ENCODE measurements at places on chromosomes 7 and 10. TPM values are rescaled to one million over a fixed set of nuclear protein-coding genes. Genes with fewer than 3 reads are reported as not detected.

Gene COBL
- 37.3 TPM for total RNA-seq

DNA sequence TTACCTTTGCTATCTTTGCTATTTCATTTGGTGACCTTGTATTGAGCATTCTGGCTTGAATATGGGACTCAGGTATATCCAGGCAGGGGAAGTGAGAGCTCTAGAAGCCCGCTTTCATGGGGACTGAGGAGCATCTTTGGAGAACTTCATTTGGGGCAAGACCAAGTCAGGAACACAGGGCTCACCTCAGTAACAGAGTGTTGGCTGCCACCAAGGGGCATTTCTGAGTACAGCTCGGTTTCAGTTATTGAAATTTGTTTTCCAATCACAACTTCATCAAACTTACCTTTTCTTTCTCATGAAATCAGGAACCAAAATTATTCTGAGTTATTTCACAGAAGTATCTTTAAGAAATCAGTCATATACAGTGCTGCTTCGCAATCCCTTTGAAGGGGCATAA, 337.2 kb downstream of the C7orf25 start:
- no peak for DNase-seq
- H3K4me1 ChIP-seq = peaks cover 8% of the 10 kb centered on the region
- H3K27ac ChIP-seq = peak overlapping the region; percentile 14
- no peaks in the 10 kb centered on the region for H3K27me3 ChIP-seq
- H3K4me3 ChIP-seq = no peak overlapping the region

- no peaks in the 10 kb centered on the region for H3K27me3 ChIP-seq
- no peak overlapping the region for H3K27ac ChIP-seq
- H3K4me3 ChIP-seq = no peak overlapping the region
- no peaks in the 10 kb centered on the region for H3K36me3 ChIP-seq
- DNase-seq = peak; percentile 67
Measured at GRCh38 chr7:322111-322671, 32.2 kb downstream of the FOXL3 start.

Gene USP6NL
- total RNA-seq = 19.7 TPM

- no peaks in the 10 kb centered on the region for H3K27me3 ChIP-seq
- H3K4me1 ChIP-seq = no peaks in the 10 kb centered on the region
- DNase-seq = no peak
- H3K36me3 ChIP-seq = no peaks in the 10 kb centered on the region
Measured at GRCh38 chr7:103123529-103123928, 25.4 kb downstream of the NAPEPLD start.

DNA sequence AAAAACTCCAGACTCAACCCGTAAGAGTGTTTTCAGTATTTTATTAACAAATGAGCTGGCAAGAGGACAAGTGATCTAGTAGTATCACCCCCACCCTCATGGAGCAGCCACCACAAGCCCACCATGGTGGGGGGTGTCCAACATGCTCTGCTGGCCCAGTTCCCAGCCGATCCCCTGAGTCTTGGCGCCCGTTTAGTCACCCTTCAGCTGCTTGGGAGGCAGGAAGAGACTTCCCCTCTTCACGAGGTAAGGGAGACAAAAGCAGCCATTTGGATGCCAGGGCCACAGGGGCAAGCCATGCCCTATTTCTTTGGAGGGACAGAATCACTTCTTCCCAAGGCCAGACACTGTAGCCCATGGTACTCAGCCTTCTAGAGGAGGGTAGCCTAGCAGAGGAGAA, 54.1 kb downstream of the NOD1 start:
- H3K36me3 ChIP-seq = no peaks in the 10 kb centered on the region
- no peak overlapping the region for H3K27ac ChIP-seq
- no peaks in the 10 kb centered on the region for H3K27me3 ChIP-seq
- no peak overlapping the region for H3K4me3 ChIP-seq

GRCh38 chr7:157539521-157539920, 202.7 kb downstream of the DNAJB6 start:
- H3K27ac ChIP-seq = no peak overlapping the region
- H3K27me3 ChIP-seq = peaks cover 7% of the 10 kb centered on the region
- no peak overlapping the region for H3K4me3 ChIP-seq

DNA sequence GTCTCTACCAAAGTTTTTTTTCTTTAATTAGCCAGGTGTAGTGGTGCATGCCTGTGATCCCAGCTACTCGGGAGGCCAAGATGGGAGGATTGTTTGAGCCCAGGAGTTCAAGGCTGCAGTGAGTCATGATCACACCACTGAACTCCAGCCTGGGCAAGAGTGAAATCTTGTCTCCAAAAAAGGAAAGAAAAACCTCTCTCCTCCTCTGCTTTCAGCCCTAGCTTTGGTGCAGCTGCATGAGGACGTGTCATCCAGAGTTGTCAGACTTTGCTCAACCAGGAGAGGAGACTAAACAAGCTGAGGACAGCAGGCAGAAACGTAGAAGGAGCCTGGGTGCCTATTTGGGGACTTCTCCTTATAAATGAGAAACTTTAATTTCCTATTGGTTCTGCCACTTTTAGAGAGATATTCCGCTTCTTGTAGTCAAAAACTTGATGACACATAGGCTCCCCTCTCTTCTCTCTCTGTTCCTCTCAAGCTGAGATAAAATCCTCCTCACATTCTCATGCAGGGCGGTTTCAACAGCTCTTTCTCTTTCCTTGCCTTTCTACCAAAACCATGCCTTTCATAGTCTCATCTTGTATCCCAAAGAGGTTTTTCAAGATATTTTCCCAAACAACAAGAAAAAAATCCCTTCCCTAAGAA, 205.4 kb downstream of the ARHGAP12 start:
- no peaks in the 10 kb centered on the region for H3K27me3 ChIP-seq
- no peak for DNase-seq
- H3K27ac ChIP-seq = no peak overlapping the region
- no peaks in the 10 kb centered on the region for H3K36me3 ChIP-seq

Gene SLC26A5
- 1.0 TPM for total RNA-seq

Gene RBM20
- total RNA-seq = 1.6 TPM

DNA sequence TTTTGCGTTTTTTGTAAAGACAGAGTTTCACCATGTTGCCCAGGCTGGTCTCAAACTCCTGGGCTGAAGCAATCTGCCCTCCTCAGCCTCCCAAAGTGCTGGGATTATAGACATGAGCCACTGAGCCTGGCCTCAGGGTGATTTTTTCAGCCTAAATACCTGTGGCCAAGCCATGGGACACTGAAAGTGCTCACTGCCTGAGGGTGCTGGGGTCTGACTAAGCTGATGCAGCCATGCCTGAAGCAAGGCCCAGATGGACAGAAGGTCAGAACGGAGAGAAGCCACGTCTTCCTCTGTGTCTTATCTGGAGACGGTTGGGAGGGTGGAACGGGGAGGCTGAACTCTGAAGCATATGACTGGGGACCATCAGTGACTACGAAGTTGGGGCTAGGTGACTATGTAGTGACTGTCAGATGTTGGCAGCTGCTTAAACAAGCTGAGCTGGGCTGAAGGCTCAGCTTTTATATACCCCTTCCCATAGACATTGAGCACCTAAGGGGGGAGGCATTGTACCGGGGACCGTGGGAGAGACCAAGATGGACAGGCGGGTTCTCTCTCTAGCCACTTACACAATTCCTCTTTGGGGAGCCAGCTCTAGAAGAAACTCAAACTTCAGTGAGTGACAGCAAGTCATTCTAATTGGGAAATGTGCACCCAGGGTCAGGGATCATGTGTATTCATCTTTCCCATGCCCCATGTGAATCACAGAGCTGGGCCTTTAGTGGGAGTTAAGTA, 73.3 kb upstream of the HABP2 start:
- H3K4me3 ChIP-seq = no peak overlapping the region
- H3K36me3 ChIP-seq = no peaks in the 10 kb centered on the region
- H3K4me1 ChIP-seq = peaks cover 14% of the 10 kb centered on the region
- H3K27ac ChIP-seq = peak overlapping the region; percentile 84

- H3K4me1 ChIP-seq = no peaks in the 10 kb centered on the region
- no peak for DNase-seq
- H3K27me3 ChIP-seq = no peaks in the 10 kb centered on the region
- no peak overlapping the region for H3K27ac ChIP-seq
- no peak overlapping the region for H3K4me3 ChIP-seq
Measured at GRCh38 chr7:81527651-81528050, 242.2 kb downstream of the HGF start.

DNA sequence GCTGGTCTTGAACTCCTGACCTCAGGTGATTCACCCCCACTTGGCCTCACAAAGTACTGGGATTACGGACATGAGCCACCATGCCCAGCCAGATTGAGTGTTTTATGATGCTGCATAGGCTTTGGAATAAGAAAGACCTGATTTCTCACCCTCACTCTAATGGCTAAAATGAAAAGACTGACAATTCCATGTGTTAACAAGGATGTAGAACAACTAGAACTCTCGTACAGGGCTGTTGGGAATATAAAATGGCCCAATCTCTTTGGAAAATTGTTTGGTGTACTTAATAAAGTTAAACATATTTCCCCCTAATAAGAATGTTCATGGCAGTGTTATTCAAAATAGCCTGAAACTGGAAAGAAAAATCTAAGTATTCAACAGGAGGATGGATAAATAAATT, 43.2 kb upstream of the VCL start:
- H3K4me1 ChIP-seq = no peaks in the 10 kb centered on the region
- no peak overlapping the region for H3K27ac ChIP-seq
- H3K27me3 ChIP-seq = no peaks in the 10 kb centered on the region
- no peaks in the 10 kb centered on the region for H3K36me3 ChIP-seq
- no peak overlapping the region for H3K4me3 ChIP-seq
- no peak for DNase-seq

DNA sequence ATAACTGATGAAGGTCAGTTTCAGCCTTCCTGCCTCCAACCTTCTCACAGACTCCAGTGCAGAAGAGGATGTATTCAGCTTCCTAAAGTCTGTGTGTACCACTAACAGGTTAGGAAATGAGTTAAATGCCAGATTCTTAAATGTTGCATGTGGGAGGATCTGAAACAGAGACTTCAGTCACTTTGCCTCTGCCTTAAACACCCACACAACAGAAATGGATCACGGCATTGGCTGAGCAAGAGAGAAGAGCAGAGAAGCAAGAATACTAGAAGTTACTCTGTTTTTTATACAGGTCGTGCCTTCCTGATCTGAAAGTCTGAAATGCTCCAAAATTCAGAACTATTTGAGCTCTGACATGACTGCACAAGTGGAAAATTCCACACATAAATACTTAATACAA, 98.9 kb upstream of the ARHGAP21 start:
- H3K27ac ChIP-seq = no peak overlapping the region
- no peaks in the 10 kb centered on the region for H3K4me1 ChIP-seq
- H3K4me3 ChIP-seq = no peak overlapping the region
- H3K27me3 ChIP-seq = no peaks in the 10 kb centered on the region

GRCh38 chr10:20180766-20181165, 364.5 kb downstream of the PLXDC2 start:
- no peak for DNase-seq
- no peaks in the 10 kb centered on the region for H3K36me3 ChIP-seq
- no peak overlapping the region for H3K4me3 ChIP-seq
- no peaks in the 10 kb centered on the region for H3K4me1 ChIP-seq

GRCh38 chr7:98021588-98022351, 31.8 kb upstream of the OCM2 start:
- no peak overlapping the region for H3K27ac ChIP-seq
- no peak overlapping the region for H3K4me3 ChIP-seq
- H3K4me1 ChIP-seq = no peaks in the 10 kb centered on the region
- peak; percentile 71 for DNase-seq
- H3K27me3 ChIP-seq = no peaks in the 10 kb centered on the region
- no peaks in the 10 kb centered on the region for H3K36me3 ChIP-seq

DNA sequence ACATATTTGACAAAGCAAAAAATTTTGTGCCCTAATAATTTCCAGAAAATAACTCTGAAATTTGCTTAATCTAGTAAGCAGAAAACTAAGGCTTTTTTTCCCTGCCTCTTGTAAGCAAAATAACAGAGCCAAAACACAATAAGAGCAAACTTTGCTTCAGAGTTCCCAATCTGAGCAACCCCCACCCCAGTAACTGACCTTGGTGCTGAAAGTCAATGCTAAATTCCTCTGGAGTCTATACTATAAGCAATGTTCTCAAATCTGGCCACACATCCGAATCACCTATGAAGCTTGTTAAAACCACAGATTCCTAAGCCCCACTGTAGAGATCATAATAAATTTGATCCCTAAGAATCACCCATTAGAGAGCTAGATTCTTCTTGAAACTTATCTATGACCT, 150.5 kb downstream of the ELAPOR2 start:
- H3K36me3 ChIP-seq = no peaks in the 10 kb centered on the region
- H3K4me1 ChIP-seq = no peaks in the 10 kb centered on the region
- H3K27ac ChIP-seq = no peak overlapping the region
- no peak for DNase-seq
- H3K4me3 ChIP-seq = no peak overlapping the region
- H3K27me3 ChIP-seq = no peaks in the 10 kb centered on the region

Gene FANK1
- 2.6 TPM for total RNA-seq

Gene CD36
- total RNA-seq = 919 TPM

GRCh38 chr10:30062582-30062981, 3.2 kb upstream of the JCAD start:
- no peaks in the 10 kb centered on the region for H3K36me3 ChIP-seq
- H3K27ac ChIP-seq = no peak overlapping the region
- H3K4me3 ChIP-seq = no peak overlapping the region
- H3K4me1 ChIP-seq = no peaks in the 10 kb centered on the region
